ENCODE measurements at places on chromosomes 2 and 18.

- DNase-seq = no peak
Measured at GRCh38 chr2:112000399-112001135, 54.5 kb upstream of the TMEM87B start.

DNA sequence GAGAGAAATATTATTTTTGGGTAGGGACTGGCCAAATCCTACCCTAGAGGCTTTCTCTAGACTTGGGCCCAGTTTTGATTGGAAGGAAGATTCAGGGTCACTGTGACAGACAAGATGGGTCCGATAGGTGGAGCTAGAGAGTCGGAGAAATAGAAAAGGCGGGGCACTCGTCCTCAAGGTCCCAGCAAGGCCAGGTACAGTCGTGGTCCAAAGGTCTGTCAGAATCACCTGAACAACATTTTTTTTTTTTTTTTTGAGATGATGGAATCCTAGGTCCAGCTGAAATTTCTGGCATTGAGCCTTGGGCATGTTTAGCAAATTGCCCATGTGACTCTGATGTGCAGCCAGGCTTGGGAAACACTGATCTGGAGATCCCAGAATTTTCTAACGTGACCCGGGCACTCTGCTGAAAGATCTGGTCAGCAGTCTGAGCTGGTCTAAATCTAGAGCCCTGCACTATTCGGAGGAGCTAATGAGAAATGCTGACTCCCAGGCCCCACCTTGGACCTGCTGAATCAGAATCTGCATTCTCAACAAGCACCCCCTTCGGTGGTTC is 23.0 kb upstream of the NTSR2 start:
- DNase-seq = peak; percentile 80

DNA sequence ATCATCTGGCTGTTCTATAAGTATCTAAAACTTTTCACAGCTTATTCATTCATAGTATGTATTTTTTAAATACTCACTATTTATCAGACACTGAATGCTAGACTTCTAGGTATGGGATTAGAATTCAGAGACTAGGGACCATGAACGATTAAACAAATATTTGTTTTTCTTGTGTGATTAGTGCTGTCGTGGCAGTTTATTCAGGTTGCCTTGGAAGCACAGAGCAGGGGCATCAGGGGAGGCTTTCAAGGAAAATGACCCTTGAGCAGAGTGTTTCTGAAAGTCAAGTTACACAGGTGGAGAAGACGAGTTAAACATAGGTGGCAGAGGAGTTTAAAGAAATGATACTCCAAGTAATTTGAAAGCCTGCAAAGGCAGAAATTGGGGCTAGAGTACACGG is 5.7 kb downstream of the SPOPL start:
- no peak for DNase-seq

DNA sequence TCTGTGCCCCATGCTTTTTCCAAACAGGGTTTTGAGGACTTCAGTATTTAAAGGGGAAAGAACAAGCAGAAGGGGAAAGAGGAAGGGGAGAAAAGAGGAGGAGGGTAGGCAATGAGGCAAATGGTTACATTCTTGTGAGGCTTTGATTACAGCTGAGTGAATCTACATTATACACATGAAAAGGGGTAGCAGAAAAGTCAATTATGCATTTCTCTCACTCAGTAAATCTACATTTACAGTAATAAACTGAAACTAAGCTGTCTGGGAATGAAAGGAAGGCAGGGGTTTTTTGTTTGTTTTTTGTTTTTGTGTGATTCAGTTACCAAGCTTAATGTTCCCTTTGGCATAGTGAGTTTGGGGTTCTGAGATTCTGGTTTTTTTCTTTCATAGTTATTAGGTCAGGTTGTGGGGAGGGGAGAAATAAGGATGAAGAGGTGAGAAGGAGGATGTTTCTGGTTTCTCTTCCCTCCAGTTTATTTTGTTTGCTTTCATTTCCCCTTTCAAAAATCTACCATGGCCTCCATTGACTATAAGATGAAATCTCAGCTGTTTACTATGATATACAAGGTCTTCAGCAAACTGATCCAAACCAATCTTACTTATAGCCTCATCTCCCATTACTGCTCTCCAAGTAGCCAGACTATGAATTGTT is 18.7 kb downstream of the C18orf63 start:
- no peak for DNase-seq

GRCh38 chr2:118046634-118047210 is 32.9 kb upstream of the CCDC93 start:
- no peak for DNase-seq

- DNase-seq = no peak
Measured at GRCh38 chr2:17583166-17583565, 42.7 kb downstream of the VSNL1 start.

DNA sequence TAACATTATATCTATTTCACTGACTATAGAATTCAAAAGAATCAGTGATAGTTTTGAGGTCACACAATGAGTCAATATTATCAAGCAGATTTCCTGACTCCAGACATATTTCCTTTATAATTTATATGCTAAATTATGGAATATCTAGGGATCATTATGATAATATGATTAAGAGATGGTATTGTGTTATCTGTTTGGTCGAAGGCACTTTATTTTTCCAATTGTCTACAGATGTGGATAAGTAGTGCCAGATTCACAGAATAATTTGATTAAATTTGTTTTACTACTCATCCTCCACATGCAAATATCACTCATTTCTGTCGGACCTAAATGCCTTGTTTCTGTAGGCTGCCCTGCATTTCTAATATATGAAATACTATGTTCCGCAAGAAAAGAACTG is 4.4 kb downstream of the ZNF804A start:
- DNase-seq = no peak

DNA sequence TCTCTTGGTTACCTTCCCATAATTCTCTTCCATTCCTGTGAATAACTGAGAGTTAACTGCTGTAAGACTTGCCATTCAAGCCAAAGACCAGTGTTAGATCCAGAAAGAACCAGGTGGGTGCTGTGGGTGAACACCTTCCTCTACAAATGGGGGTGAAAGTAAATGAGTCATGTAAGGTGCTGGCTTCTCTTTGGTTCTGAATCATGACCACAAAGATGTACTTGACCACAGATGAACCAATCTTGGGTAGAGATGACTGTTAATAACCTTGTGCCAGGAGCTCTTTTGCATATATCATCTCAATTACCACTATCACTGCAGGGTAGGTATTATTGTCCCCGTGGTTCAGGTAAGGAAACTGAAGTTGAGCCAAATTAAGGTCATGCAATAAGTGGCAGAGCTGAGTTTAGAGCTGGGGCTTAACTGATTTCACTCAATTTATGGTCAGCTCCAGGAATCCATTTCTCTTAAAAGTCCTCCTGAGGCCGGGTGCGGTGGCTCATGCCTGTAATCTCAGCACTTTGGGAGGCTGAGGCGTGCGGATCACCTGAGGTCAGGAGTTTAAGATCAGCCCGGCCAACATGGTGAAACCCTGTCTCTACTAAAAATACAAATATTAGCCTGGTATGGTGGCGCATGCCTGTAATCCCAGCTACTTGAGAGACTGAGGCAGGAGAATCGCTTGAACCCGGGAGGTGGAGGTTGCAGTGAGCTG is 244.9 kb upstream of the CXCR4 start:
- DNase-seq = no peak

DNA sequence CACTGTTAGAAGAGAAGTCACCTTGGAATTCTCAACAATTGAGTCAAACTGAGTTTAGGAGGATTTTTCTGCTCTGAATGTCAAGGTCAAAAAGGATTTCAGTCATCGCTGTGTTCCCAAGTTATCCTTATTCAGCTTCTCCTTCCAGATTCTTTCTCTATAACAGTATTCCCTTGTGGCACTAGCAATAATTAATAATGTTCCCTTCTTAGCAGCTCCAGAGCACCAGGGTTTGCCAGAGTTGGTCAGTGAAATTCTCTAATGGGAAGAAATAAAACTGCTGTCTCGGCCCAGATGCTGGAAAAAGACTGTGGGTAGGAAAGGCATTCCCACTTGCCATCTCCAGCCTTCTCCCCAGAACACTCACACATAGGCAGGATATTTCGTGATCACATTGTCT is 836.0 kb upstream of the PIK3C3 start:
- DNase-seq = no peak

GRCh38 chr2:224175538-224175937 is 136.5 kb upstream of the SERPINE2 start:
- DNase-seq = no peak

DNA sequence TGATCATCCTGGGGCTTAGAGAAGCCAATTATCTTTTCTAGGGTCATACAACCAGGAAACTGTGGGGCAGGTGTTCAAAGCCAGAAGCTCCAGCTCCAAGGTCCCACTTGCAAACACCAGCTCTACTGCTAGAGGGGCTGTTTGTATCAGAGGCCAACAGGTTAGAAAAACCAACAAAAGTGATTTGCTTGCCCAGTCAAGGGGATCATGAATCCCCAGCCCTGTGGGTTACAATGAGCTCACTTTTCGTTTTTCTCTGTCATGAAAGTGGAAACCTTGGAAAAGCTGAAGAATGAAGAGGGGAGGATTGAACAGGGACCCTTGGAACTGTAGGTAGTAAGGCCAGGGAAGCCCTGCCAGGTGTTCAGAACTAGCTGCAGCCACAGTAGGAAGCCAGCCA is 119.2 kb downstream of the SPP2 start:
- no peak for DNase-seq

DNA sequence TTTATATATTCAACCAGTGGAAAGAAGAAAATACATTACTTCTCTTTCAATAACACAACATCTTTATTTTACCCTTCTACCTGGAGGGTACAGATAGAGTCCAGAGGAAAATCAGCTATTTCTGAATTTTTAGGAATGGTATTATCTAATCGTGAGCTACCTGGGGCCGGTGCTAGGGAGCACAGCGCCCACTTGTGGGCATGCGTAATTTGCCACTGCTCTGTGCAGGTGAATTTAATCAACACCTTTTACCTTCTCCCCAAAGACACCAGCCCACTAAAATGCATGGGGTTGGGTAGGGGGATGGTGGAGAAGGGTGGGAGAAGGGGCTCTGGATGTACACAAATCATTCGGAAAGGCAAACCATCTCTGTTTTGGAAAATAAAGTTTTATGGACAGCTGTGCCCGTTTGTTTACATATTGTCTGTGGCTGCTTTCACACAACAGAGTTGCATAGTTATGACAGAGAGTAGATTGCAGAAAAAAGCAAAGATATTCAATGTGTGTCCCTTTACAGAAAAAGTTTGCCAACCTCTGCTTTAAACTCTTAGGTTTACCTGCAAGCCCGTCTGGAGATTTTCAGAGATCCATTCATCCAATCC is 51.5 kb upstream of the DCC start:
- DNase-seq = no peak

DNA sequence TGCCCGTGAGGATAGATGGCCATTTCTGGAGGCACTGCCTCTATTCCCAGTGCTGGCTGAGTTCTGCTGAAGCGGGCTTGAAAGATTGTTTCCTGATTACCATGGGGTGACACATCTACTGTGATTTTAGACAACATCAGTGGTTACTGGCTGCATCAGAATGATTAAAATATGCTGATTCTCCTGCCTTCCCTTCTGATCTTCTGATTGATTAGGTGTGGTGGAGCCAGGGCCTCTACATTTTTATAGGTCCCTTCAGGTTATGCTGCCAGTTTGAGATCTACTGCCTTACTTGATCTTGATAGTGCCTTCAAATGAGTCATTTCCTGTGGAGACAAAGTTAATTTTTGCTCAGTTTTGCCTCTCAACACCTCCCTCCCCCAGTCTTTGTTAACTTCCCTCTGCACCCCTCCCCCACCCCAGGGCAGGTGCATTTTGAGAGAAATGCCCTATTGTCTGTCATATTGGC is 31.6 kb upstream of the SNORC start:
- no peak for DNase-seq

- DNase-seq = no peak
Measured at GRCh38 chr2:191885098-191885497, 38.2 kb upstream of the CAVIN2 start.

GRCh38 chr2:195501746-195502145 is 155.3 kb upstream of the SLC39A10 start:
- no peak for DNase-seq

DNA sequence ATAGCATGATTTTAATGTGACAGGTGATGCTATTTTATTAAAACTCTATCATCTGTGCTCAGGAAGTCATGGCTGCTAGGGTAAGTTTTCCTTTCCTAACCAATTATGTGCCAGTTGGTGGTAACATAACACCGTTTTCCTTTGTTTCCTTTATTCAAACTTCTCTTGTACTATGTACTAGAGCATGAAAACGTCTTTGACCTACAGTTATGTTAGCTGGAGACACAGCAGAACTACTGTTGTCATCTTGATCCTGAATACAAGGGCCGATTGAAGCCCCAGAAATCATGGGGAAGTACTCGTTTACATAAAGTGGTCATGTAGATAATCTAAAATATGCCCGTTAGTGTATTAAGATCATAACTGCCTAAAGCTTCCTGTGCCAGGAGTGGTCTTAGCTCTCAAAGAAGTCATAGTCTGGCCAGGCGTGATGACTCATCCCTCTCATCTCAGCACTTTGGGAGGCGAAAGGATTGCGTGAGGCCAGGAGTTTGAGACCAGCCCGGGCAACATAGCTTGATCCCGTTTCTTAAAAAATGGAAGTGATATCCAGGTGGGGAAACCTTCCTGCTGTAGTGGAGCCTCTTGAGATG is 20.5 kb downstream of the NEDD4L start:
- DNase-seq = no peak

- no peak for DNase-seq
Measured at GRCh38 chr2:126467367-126468054, 188.4 kb upstream of the GYPC start.

GRCh38 chr2:36427790-36428243 is 72.2 kb downstream of the CRIM1 start:
- DNase-seq = no peak

GRCh38 chr2:228545748-228546145 is 364.3 kb upstream of the SPHKAP start:
- no peak for DNase-seq

- no peak for DNase-seq
Measured at GRCh38 chr18:30132959-30133358, 909.6 kb downstream of the DSC3 start.

DNA sequence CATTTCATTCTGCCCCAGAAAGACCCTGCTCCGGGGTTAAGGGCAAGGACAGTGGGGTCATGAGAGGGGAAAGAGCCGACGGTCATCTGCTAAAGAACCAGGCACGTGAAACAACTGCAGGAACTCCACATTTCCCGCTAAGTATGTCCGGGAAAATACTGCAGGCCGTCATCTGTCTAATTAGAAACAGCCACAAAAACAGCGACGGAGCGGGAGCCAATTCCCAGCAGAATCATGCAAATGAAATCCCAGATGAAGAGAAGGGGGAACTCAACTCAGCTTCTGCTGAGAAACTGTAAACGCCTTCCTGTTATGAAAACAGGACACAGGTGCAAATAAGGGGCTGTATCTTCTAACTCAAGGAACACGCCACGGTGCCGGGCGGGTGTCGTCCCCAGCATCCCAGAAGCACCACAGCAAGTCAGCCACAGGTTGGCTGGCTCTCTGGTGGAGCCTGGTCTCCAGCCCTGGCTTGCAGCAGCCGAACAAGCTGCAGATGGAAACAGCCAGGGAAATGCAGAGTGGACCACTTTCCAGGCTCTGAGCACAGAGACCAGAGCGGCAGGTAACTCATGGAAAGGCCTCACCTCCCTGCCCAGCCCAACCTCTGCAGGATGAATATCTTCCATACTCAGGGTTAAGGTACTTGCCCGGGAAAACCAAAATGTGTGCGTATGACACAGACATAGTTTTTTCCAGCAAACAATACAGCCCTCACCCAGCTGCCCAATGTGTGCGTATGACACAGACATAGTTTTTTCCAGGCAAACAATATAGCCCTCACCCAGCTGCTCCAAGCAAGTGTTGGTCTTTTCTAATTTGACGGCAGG is 28.9 kb downstream of the PXDN start:
- no peak for DNase-seq

Measured in HAP-1 (cell line).